ENCODE measurements at places on chromosomes 2 and 18.

GRCh38 chr2:67213677-67214402 lies 183.3 kb upstream of the ETAA1 start:
- DNase-seq: no peak

- DNase-seq: no peak
These were observed 549.9 kb upstream of the ACVR2A start for GRCh38 chr2:147294825-147295392.

- no peak for DNase-seq
These were observed 120.0 kb upstream of the TTN start for GRCh38 chr2:178927173-178927572.

DNA sequence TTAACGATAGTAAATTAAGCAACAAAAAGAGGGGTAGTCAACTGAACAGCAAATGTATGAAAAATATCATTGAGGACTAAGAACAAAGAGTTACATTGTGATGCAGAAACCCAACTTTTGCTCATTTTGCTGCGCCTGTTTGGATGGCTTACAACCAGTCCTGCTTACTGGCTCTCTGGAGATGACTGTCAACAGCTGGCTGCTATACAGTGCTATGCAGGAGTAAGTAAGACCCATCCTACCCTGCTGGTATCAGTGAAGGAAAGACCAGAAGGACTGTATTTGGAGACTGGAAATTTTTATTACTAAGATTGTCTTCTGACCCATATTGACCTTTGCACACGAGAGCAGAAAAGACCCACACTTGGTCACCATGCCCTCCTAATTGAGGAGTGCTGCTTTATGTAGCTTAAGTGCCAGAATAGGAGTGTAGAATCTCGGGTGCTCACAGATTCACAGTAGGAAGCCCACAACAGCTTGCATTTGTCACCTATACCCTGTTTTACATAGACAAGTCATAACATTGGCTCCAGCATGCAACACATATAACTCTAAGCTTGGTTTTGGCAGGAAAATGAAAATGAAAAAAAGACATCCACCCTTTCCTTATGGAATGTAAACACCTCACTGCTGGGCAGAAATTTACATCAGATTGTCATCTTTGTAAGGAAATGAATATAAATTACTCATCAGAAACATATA lies 1915.0 kb upstream of the CELF4 start:
- no peak for DNase-seq

- DNase-seq: no peak
These were observed 948.7 kb downstream of the TSN start for GRCh38 chr2:122704109-122704563.

- DNase-seq: no peak
These were observed 27.8 kb downstream of the DYM start for GRCh38 chr18:49432602-49433001.

- DNase-seq: no peak
These were observed 62.7 kb upstream of the DOCK10 start for GRCh38 chr2:225104971-225105370.

GRCh38 chr2:86793752-86794151 lies 3.0 kb upstream of the CD8A start:
- DNase-seq: no peak

DNA sequence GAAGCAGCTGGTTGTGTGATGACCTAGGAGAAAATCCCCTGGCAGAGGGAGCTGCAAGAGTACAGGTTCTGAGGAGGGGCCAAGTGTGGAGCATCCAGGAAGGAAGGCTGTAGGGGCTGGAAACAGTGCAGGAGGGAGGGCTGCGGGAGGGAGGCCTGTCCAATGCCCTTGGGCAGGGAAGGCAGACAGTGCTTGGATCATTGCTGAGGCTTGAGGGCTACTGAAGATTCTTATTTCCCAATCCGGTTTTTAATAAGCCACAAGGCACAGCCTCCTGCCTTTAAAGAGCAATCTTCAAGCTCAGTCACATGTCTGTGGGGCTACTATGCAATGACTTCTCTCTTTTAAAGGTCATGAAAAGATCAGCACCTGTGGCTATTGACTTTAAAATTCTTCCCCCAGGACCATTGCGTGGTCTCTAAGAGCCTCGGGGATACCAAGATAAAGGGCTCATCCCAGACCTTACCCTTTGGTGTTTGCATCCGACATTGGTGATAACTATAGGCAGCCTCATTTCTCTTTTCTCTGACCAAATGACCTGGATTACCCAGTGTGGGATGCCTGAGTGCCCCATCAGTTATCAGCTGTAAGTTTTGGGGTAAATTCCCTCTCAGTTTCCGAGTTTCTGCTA lies 149.6 kb downstream of the DOCK10 start:
- no peak for DNase-seq

DNA sequence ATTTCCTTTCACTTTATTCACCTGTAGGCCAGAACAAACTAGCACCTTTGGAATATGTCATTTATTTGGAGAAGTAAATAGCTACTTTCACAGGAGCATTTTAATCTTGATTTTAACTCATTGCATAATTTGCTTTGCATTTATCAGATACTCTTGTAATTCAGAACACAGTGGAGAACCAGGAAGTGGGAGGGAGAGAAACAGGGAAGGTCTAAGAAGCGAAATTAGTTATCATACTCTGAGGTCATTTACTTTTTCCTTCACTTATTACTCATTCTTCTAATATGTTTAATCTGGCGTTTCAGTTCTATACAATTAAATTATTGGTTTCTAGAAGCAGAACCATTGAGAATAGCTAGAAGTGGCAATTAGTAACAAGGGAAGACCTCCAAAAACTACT lies 20.7 kb downstream of the RBM44 start:
- DNase-seq: no peak

DNA sequence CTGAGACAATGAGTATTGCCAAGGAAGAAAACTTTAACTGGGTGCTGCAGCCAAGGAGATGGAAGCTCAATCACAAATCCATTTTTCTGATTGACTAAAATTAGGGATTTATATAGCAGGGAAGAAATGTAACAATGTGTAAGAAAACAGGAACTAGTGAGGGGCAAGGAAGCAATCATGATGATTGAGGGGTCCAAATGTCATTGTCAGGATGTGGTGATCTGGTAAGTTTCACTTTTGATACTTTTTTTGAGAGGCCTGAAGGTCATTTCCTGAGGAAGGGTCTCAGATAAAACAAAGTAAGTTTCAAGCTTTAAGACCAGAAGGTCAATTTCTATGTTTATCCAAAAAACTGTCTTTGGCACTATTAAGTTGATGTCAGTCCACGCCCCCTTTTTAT lies 12.0 kb upstream of the GCC2 start:
- DNase-seq: no peak

GRCh38 chr18:38709122-38709521 lies 1143.5 kb upstream of the CELF4 start:
- no peak for DNase-seq

- DNase-seq: no peak
These were observed 218.4 kb upstream of the DTNA start for GRCh38 chr18:34491719-34492118.

DNA sequence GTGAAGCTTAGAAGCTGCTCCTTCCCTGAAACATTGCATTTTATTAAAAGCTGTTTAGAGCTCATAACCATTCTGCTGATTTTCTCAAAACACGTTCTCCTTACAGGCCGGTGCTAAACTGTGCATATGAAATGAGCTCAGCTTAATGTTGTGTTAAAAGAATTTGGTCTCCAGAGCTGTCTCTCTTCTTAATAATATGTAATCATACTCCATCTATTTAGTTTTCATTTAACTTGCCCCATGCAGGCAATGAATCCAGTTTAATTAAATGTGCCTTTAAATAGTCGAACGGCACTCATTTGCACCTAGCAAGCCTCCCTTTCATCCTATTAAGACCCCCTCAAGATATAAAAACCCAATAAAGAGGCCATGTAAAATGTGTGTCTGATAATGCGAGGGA lies 76.3 kb downstream of the HNMT start:
- DNase-seq: no peak

GRCh38 chr2:199659207-199659606 lies 191.8 kb downstream of the FTCDNL1 start:
- no peak for DNase-seq

GRCh38 chr18:48611203-48611602 lies 72.4 kb downstream of the CTIF start:
- DNase-seq: no peak

DNA sequence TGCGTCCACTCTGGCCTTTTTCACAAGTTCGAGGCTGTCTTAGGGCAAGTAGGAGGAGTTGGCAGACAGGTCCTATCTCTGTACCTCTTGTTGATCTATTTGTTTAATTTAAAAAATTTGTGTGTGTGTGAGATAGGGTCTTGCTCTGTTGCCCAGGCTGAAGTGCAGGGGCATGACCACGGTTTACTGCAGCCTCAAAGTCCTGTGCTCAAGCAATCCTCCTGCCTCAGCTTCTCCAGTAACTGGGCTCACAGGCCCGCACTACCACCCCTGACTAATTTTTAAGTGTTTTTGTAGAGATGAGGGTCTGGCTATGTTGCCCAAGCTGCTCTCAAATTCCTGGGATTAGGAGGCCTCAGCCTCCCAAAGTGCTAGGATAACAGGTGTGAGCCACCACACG lies 4.2 kb upstream of the SLC35F6 start:
- DNase-seq: no peak

DNA sequence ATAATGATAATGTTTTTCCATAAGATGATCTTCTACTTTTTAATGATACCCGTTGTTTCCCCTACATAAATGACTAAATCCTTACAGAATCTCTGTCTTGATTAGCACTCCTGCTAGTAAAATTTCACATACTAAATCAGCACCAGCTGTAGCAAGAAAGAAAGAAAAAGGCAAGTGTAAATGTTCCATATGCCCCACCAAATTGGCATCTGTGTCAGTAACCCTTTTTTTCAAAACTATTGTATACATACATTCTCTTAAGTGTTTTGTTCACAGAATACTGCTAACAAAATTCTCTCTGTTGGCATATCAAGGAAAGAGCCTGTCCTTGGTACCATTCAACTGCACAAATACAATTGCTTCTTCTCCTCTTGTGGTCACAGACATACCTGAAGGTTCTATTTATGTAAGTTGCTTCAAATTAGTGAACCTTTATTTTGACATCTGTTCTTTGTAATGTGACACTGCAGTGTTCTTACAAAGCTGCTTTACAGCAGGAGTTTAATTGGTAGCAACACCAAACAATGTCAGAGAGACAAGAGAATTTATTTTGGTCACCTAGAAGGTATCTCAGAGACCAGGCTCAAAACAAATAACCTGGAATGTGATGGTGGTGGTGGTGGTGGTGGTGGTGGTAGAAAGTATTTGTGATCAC lies 641.9 kb downstream of the ZEB2 start:
- DNase-seq: no peak

GRCh38 chr2:111155610-111156009 lies 34.9 kb downstream of the BCL2L11 start:
- DNase-seq: no peak

GRCh38 chr2:207437524-207438143 lies 92.1 kb upstream of the CREB1 start:
- DNase-seq: no peak

GRCh38 chr2:69762513-69763494 lies 20.9 kb downstream of the ANXA4 start:
- DNase-seq: no peak

DNA sequence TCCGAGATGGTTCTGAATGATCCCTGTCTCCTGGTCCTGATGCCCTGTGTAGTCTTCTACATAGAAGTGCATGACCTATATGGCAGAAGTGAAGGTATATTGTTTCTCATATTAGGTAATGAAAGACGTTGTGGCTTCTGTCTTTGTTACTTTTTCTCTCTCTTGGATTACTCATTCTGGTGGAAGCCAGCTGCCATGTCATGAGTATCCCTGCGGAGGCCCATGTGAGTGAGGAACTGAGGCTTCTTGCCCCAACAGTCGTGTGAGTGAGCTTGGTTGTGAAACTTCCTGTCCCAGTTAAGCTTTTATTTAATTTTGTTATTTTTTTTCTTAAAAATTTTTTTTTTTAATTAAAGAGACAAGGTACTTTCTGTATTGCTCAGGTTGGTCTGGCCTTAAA lies 134.7 kb downstream of the UBR3 start:
- DNase-seq: peak; percentile 76

- no peak for DNase-seq
These were observed 443 bp downstream of the MC4R start for GRCh38 chr18:60372132-60372531.

DNA sequence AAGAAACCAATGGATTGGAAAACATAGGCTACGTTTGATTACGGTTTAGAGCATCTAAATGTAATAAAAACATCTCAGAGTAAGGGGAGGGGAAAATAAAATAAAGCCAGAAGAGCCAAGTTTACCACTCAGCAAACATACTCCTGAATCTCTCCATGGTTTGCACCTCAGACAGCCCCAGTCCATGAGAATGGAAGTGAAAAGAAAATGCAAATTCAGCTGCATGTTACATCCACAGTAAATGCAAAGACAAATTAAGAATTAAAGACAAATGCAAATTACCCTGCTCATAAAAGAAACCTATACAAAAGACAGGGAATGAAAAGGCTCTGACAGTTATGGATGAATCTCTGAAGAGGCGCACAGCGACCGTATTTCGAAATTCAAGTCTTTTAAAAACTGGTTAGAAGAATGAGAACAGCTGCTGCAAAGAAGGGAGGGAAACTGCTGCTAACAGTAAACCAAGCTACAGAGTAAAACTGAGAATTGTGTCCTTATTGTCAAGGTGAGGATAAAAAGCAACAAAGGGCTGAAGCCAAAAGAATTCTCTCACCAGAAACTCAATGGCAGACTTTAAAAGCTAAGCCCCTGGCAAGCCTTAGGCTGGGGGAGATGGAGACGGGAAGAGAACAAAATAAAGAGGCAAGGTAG lies 197.9 kb upstream of the ACVR2A start:
- no peak for DNase-seq

DNA sequence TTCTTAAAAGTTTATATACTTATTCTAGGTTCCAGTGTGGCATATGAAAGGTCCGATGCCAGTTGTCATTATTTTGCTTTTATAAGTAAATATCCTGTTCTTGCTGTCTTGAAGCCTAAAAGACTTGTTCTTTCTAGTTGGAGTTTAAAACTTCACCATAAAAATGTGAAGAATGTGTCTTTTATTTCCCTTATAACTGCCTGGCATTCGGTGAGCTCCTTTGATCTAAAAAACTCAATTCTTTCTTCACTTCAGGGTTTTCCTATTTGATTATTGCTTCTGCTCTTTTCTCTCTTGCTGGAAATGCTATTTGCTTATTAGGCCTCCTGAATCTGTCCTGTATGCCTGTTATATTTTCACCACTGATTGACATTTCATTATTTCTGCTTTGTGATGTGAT lies 51.6 kb downstream of the TSPYL6 start:
- DNase-seq: no peak

- DNase-seq: no peak
These were observed 92.4 kb downstream of the SOCS6 start for GRCh38 chr18:70380915-70381896.

GRCh38 chr2:43934567-43934966 lies 61.2 kb downstream of the LRPPRC start:
- no peak for DNase-seq

- peak; percentile 13 for DNase-seq
These were observed 25.4 kb upstream of the CHN1 start for GRCh38 chr2:175030380-175031271.

- DNase-seq: no peak
These were observed 4.7 kb downstream of the MYO5B start for GRCh38 chr18:50190236-50190635.

GRCh38 chr18:8942909-8943545 lies 159.5 kb upstream of the NDUFV2 start:
- DNase-seq: no peak
